Urothelium cell line (cell line): ENCODE measurements at places on chromosomes 7 and 10.
A peak's percentile ranks its signal among the peaks of the same experiment; 100 is the strongest.

GRCh38 chr7:27210441-27211083, 10.7 kb upstream of the HOXA13 start:
- DNase-seq: peak; percentile 86

- DNase-seq: peak; percentile 32
Observed at GRCh38 chr10:71767420-71768035, 5.8 kb downstream of the VSIR start.

GRCh38 chr7:141649137-141649864, 52.7 kb downstream of the DENND11 start:
- DNase-seq: no peak

GRCh38 chr7:157855452-157856213, 518.8 kb downstream of the DNAJB6 start:
- DNase-seq: no peak

- DNase-seq: no peak
Observed at GRCh38 chr7:143322760-143323633, 7.1 kb downstream of the CLCN1 start.

- DNase-seq: no peak
Observed at GRCh38 chr10:112052166-112052565, 131.4 kb downstream of the GPAM start.

- no peak for DNase-seq
Observed at GRCh38 chr10:74486659-74487058, 335.6 kb downstream of the ADK start.

DNA sequence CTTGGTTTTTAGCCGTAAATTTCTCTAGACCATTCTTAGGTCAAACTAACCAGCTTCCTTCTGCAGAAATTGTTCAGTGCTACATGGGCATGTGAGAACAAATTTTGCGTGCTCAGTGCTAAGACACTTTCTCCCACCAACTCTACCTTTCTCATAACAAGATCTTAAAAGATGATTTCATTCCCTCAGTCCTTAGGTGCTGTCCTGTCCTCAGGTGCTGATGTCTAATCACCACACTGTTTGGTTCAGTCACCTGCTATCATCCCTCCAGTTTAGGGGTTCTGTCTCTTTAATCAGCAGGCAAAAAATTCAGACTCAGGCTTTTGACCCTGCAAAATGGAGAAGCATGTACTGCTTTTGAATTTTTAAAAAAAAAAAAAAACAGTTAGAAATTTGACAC, 227.5 kb upstream of the YAE1 start:
- DNase-seq: no peak

DNA sequence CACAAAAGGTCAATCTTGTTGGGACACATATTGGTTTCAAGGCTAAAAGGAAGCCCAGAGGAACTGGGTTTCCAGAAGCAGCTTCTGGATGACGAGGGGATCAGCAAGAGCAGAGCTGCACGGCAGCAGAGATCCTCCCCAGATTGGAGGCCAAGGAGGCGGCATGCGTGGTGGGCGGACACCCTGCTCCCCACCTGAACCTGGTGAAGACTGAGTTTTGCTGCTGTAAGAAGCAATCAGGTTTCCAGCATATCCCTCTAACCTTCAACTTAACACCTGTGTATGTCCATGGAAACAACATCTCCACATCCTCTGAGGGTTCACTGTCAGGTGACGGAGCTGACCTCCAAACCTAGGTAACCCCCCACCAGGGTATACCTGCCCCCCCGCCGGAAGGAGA, 35.1 kb downstream of the SLIT1 start:
- no peak for DNase-seq

DNA sequence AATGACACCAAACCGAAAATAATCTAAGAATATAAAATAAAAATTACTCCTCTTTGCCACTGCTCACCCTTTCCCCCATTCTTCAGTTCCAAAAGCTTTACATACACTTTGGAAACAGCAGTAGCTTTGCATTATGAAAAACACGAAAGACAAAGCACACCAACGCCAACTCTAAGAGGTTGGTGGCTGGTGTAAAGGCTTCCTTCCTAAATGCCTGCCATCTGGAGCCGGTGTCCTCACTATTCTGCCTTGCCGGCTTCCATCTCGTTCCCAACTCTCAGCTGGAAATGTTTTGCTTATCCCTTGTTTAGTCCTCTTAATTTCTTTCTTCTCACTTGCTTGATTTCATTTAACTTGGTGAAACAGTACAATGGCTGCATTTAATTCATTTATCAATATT, 281.1 kb upstream of the LRRN3 start:
- DNase-seq: no peak

DNA sequence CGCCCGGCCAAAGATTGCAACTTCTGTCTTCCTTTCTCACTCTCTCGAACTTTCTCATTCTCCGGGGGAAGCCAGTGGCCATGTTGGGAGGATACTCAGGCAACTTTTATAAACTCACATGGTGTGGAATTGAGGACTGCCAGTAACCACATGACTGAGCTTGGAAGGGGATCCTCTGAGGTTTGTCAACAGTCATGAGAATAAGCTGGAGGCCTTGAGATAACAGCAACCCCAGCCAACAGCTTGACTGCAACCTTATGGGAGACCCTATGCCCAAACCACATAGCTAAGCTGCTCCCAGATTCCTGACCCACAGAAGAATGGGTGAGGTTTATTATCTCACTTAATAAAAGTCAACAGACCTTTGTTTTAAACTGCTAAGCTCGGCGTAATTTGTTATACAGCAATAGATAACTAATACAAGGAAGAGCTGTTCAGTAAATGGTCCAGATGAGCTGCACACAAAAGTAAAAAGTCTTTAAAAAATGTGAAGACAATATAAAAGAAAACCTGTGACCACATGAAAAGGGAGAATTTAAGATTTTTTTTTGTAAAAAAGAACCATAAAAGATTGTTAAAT, 9.6 kb downstream of the SYPL1 start:
- no peak for DNase-seq

DNA sequence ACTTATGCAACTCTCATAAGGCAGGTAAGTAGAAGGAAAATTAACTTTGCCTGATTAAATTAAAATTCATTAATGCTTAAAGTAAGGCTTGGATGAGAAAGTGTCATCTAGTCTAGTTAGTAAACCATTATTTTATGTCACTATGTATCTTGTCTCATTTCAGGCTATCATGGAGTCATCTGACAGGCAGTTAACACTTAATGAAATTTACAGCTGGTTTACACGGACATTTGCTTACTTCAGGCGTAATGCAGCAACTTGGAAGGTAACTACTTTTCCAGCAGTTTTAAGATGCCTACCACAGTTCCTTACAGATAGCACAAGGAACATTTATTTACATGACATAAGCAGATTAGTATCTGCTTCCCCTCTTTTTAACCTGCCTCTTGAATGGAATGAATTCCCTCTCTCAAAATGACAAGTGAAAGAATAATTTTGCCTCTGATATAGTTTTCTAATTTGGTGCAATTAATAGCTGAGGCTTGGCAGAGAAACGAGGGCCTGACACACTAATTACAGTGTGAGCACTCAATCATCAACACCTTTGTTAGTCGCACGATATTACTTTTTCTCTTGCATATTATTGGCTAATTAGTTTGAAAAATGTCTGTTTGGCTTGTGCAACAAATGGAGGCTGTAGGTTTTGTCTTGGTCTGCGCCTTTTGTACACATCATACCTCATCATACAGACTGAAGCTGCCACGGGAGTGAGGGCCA, 245.0 kb downstream of the FOXP2 start:
- no peak for DNase-seq

- no peak for DNase-seq
Observed at GRCh38 chr7:44398953-44399574, 73.7 kb upstream of the CAMK2B start.
